A549 treated with CpdA at 1 μM for 4 hours (cell line): ENCODE measurements at places on chromosomes 6 and 20. TPM values are rescaled to one million over a fixed set of nuclear protein-coding genes. Genes with fewer than 3 reads are reported as not detected.

The TPMT gene
- 5.8 to 7.1 TPM (median 6.3 TPM) in 5 replicates for total RNA-seq

The ECT2L gene
- total RNA-seq = not detected in 5 replicates

The TPD52L1 gene
- total RNA-seq = 42.4 to 51.4 TPM (median 42.9 TPM) in 5 replicates

The KIAA1755 gene
- total RNA-seq = 0.07 to 0.28 TPM (median 0.19 TPM) in 5 replicates

The CLDN20 gene
- total RNA-seq = not detected in 5 replicates

The BHLHE23 gene
- not detected in 5 replicates for total RNA-seq

The TCF21 gene
- total RNA-seq = 0.03 to 0.07 TPM (median 0.06 TPM) in 4 of 5 replicates, not detected in the other

The C6orf163 gene
- total RNA-seq = 0.24 to 0.54 TPM (median 0.27 TPM) in 5 replicates

The MCHR2 gene
- total RNA-seq = not detected in 5 replicates

The DDO gene
- 0.03 to 0.20 TPM (median 0.10 TPM) in 3 of 5 replicates, not detected in the others for total RNA-seq

The SPATS1 gene
- total RNA-seq = not detected in 5 replicates

The SLC26A8 gene
- total RNA-seq = not detected in 5 replicates

The TCP11 gene
- not detected in 5 replicates for total RNA-seq

The NT5E gene
- total RNA-seq = 29.2 to 46.8 TPM (median 39.3 TPM) in 5 replicates

The TRIM10 gene
- not detected in 5 replicates for total RNA-seq

The SNX9 gene
- 27.2 to 31.3 TPM (median 29.2 TPM) in 5 replicates for total RNA-seq

The KCNB1 gene
- total RNA-seq = 0.14 to 0.44 TPM (median 0.24 TPM) in 5 replicates

The MDFI gene
- 0.24 to 1.3 TPM (median 0.80 TPM) in 5 replicates for total RNA-seq

The CLVS2 gene
- total RNA-seq = 0.02 to 0.14 TPM (median 0.07 TPM) in 5 replicates

The VSTM2L gene
- 5.8 to 9.3 TPM (median 6.3 TPM) in 5 replicates for total RNA-seq

The SCRT2 gene
- total RNA-seq = not detected in 5 replicates

The PHACTR1 gene
- 0.08 TPM in 1 of 5 replicates, not detected in the others for total RNA-seq

The HLA-DQA2 gene
- total RNA-seq = not detected in 5 replicates

The HEY2 gene
- 0.06 TPM in 1 of 5 replicates, not detected in the others for total RNA-seq

The CDSN gene
- not detected in 5 replicates for total RNA-seq

The PAX1 gene
- total RNA-seq = 0.09 TPM in 1 of 5 replicates, not detected in the others

The PHACTR2 gene
- total RNA-seq = 3.6 to 5.4 TPM (median 4.0 TPM) in 5 replicates
